ENCODE measurements at places on chromosomes 7 and 10. TPM values are rescaled to one million over a fixed set of nuclear protein-coding genes. Genes with fewer than 3 reads are reported as not detected.
A peak's percentile ranks its signal among the peaks of the same experiment; 100 is the strongest.

DNA sequence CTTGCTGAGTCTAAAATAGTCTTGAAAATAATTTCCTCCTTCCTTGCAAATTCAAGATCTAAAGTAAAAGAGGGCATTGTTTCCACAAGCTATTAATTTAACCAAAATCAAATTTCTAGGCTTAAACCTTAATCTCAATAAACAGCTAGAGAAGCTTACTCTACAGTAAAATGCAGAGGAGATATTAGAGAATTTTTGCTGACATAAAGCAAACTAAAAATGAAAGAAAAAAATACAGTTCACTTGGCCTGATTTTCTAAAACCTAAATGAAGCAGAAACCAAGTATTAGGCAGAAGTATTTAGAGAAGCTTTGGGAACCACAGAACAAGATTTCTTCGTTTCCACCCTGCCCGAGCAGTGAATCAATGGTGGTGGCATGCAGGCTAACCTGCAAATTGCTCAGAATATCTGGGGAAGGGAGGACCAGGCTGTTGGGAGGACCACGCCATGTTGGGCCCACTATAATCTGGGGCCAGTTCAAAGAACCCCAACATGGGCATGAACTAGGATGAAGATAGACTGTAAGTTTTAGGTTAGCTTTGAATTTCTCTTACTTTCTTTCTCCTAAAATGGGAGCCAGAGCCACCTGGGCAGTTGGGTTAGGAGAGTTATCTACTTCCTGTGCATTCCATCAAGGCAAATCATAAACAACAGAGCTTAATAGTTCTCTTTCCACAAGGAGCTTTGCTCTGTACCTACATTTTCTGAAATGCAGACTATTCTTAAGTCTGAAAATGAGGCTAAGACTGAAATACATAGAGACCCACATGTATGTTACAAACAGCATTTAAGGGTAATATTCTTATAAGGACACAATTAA, 4.1 kb downstream of the LAMB1 start:
- no peak for DNase-seq

- no peak for DNase-seq
Observed at GRCh38 chr7:15723841-15724240, 37.4 kb upstream of the MEOX2 start.

GRCh38 chr7:16564023-16564380, 37.4 kb downstream of the LRRC72 start:
- no peak for DNase-seq

Gene FAM13C
- not detected for total RNA-seq

Gene NEUROD6
- total RNA-seq, result not detected

- no peak for DNase-seq
Observed at GRCh38 chr7:94338921-94339371, 55.7 kb upstream of the COL1A2 start.

Gene MUC3A
- not detected for total RNA-seq

- no peak for DNase-seq
Observed at GRCh38 chr7:94398841-94399240, 4.1 kb downstream of the COL1A2 start.

- DNase-seq, result no peak
Observed at GRCh38 chr10:78617115-78617514, 451.7 kb upstream of the ZMIZ1 start.

DNA sequence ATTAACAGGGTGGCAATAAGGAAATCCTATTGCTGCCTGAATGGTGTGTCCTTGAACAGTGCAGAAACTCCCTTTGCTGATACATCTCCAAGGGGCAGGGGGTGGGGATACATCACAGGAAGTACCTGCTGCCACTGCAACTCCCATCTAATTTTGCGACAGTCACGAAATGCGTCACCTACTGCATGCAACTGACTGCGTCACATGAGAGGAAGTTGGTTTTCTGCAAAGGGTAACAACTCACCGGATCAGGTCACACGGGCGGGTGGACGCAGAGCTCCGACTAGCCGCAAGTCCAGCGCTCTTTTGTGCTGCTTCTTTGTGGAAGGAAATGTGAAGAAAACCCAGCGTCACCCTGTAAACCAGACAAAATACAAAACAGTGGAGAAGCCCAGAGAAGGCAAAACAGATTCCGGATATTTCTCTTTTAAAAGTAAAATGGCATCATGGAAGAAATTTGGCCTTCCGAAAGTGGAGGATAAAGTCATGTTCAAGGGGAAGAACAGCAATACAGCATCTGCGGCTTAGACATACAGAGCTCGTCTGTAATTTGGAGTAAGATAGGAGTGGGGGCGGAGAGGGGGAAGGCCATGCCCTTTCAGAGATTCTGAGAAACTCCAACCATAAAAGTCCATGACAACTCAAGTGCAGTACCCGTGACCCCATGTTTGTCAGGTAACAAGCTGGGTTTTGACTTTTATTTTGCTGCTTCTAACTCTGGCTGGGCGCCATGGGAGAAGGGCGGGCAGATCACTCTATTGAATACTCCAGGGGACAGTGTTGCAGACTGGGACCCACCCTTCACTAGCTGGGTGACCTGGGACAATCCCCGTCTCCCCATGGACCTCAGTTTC, 32.3 kb upstream of the PLEKHS1 start:
- no peak for DNase-seq

- DNase-seq, result peak; percentile 48
Observed at GRCh38 chr7:21944616-21945453, 864 bp downstream of the CDCA7L start.

- DNase-seq, result no peak
Observed at GRCh38 chr10:104777086-104777799, 136.2 kb downstream of the SORCS3 start.

- peak; percentile 94 for DNase-seq
Observed at GRCh38 chr10:60778214-60778970, at the start of gene CDK1. CDK1 (plus strand) TSS chr10:60778478; CDS start chr10:60780166, 1,688 bp downstream.

Gene COL1A2
- 0.31 TPM for total RNA-seq

Gene MALRD1
- not detected for total RNA-seq

GRCh38 chr7:51229620-51230323, 86.8 kb downstream of the COBL start:
- no peak for DNase-seq

- no peak for DNase-seq
Observed at GRCh38 chr7:14806891-14807290, 95.7 kb downstream of the DGKB start.

Gene C10orf95
- 0.21 TPM for total RNA-seq

DNA sequence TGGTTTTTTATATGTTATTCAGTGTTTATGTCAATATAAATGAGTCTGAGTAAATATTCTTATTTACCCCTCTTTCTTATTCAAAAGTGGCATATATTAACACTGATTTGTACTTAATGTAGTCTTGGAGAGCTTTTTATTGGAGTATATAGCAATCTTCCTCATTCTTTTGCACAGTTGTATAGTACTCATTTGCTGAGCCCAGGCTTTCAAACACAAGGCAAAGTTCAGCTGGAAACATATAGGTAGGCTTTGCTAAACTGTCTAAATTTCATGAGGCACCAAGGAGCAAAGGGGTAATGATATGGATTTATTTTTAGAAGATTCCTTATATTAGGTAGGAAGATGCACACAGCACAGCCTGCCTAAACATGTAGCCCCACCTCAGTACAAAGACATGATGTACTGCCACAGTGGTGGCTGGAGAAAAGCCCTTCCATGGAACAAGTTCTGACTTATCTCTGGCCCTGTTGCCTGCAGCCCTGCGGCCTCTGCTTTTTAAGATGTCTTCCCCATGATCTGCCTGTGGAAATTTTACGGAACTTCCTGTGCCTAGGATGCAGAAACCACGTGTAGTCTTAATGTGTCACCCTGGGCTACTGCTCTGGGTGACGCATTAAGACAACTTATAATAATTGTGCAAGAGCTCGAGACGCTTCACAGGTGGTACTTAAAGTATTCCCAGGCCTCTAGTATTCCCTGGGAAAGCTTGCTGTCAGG, 9.6 kb upstream of the PDCD4 start:
- no peak for DNase-seq

Data from activated T-cell treated with anti-CD3 and anti-CD28 coated beads, Interleukin-2, amount 50 U/mL, for 72 hours (primary cell).